ENCODE measurements at places on chromosomes 7 and 10. TPM values are rescaled to one million over a fixed set of nuclear protein-coding genes. Genes with fewer than 3 reads are reported as not detected.

DNA sequence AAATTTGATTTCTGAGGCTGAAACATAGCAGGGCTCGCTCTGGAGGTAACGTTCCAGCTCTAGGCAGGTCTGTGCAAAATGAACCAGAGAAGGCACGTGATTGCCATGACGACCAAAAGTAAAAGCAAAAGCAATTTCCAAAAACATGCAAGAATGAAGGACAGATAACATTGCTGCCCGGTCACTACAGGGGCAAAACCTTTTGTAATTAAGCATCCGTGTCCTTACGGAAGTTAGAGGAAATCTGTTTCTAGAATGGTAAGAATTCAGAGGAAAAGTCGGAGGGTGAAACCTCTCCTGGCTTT, 2.9 kb downstream of the KLF6 start:
- H3K27ac ChIP-seq = no peak overlapping the region
- no peak for DNase-seq
- H3K4me3 ChIP-seq = peak overlapping the region; percentile 95
- H3K36me3 ChIP-seq = peaks cover 48% of the 10 kb centered on the region
- H3K27me3 ChIP-seq = no peaks in the 10 kb centered on the region

GRCh38 chr10:51629934-51630639, 69.3 kb downstream of the CSTF2T start:
- H3K27ac ChIP-seq = no peak overlapping the region
- DNase-seq = no peak
- no peaks in the 10 kb centered on the region for H3K27me3 ChIP-seq

DNA sequence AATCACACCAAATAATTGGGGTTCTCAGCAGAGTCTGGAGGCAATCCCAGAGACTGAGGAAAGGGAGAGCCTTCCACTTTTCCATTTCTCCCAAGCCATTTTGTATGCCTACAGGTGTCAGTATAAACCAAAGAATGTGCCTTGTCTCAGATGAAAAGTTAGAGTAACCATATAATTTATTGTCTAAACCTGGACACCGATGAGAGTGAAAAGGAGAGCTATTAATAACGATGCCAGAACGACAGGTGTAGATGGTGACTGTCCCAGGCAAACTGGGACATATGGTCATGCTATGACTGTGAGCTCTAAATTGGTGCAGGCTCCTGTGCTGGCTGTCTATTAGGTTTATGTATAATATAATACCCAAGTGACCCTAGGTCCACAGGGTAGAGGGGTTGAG, 219.6 kb downstream of the ARHGAP12 start:
- peaks cover 18% of the 10 kb centered on the region for H3K36me3 ChIP-seq
- DNase-seq = no peak

- no peak overlapping the region for H3K27ac ChIP-seq
- H3K36me3 ChIP-seq = peaks cover 2% of the 10 kb centered on the region
- no peaks in the 10 kb centered on the region for H3K4me1 ChIP-seq
- no peak for DNase-seq
- no peaks in the 10 kb centered on the region for H3K27me3 ChIP-seq
- H3K4me3 ChIP-seq = no peak overlapping the region
Measured at GRCh38 chr10:121157998-121158397, 306.8 kb downstream of the WDR11 start.

- DNase-seq = no peak
- no peaks in the 10 kb centered on the region for H3K27me3 ChIP-seq
- H3K27ac ChIP-seq = no peak overlapping the region
Measured at GRCh38 chr10:1515121-1515779, 222.1 kb downstream of the ADARB2 start.

DNA sequence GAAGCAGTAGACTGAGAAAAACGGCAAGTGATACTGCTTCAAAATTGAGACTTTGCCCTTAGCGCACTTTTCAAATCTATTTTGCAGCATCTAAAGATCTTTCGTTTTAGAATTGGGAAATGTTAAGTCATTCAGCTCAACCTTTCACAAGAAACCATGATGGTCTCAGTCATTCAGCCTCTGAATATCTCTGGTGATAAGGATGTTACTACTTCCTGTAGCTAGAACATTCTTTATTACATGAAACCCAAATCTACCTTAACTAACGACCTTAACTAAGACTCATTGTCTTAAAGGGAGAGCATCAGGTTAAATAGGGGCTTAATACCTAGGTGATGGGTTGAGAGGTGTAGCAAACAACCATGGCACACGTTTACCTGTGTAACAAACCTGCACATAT, 26.4 kb upstream of the AKR1B10 start:
- no peak overlapping the region for H3K27ac ChIP-seq
- no peak overlapping the region for H3K4me3 ChIP-seq
- H3K4me1 ChIP-seq = no peaks in the 10 kb centered on the region
- no peak for DNase-seq

GRCh38 chr7:22864855-22865601, 42.4 kb upstream of the TOMM7 start:
- no peak overlapping the region for H3K4me3 ChIP-seq
- no peaks in the 10 kb centered on the region for H3K27me3 ChIP-seq
- H3K36me3 ChIP-seq = peaks cover 51% of the 10 kb centered on the region
- H3K27ac ChIP-seq = no peak overlapping the region
- peaks cover 2% of the 10 kb centered on the region for H3K4me1 ChIP-seq

- H3K36me3 ChIP-seq = no peaks in the 10 kb centered on the region
- H3K4me3 ChIP-seq = no peak overlapping the region
- DNase-seq = no peak
Measured at GRCh38 chr7:16078076-16078952, 343.0 kb downstream of the CRPPA start.

- no peak overlapping the region for H3K4me3 ChIP-seq
- no peaks in the 10 kb centered on the region for H3K36me3 ChIP-seq
- DNase-seq = no peak
- no peaks in the 10 kb centered on the region for H3K4me1 ChIP-seq
- H3K27me3 ChIP-seq = no peaks in the 10 kb centered on the region
Measured at GRCh38 chr7:38308140-38308539, 34.7 kb upstream of the TARP start.

GRCh38 chr10:81179805-81180452, 642.2 kb downstream of the SH2D4B start:
- peak; percentile 31 for DNase-seq
- H3K27ac ChIP-seq = no peak overlapping the region
- H3K36me3 ChIP-seq = peaks cover 23% of the 10 kb centered on the region
- no peaks in the 10 kb centered on the region for H3K27me3 ChIP-seq
- no peak overlapping the region for H3K4me3 ChIP-seq
- H3K4me1 ChIP-seq = no peaks in the 10 kb centered on the region

DNA sequence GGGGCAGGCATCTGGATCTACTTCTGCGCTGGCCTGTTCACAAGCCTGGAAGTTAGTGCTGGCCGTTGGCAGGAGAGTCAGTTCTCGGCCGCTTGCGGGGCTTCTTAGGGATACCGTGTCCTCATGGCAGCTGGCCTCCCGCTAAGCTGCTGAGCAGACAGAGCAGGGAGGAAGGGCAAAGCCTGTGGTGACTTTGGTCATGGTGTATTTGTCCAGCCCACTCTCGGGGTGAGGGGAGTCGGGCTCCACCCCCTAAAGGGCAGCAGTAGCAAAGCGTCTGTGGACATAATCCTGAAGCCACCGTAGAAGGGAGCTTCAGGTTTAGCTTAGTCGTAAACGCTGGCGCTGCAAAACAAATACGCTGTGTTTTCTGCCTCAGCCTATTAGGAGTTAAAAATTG, 12.2 kb downstream of the UBE3C start:
- H3K4me3 ChIP-seq = no peak overlapping the region
- H3K4me1 ChIP-seq = peaks cover 3% of the 10 kb centered on the region
- H3K36me3 ChIP-seq = peaks cover 12% of the 10 kb centered on the region
- H3K27ac ChIP-seq = no peak overlapping the region
- no peaks in the 10 kb centered on the region for H3K27me3 ChIP-seq

DNA sequence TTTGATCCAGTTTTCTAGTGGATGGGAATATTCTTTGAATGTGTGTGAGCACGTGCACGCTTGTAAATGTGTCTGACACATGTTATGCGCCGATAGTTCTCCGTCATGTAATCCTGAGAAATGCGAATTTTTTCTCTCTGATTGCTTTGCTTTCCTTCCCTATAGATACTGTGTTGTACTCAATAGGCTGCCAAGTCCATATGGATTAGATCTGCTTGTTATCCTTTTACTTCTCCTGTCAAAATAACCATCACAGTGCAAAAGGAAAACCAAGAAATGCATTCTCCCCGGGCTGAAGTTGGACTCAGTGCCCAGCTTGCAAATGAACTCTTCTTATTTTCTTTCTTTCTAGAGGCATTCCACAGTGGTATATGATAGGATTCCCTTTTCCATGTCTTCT, 131.9 kb downstream of the KIAA1217 start:
- H3K36me3 ChIP-seq = no peaks in the 10 kb centered on the region
- no peaks in the 10 kb centered on the region for H3K4me1 ChIP-seq
- no peak overlapping the region for H3K4me3 ChIP-seq
- no peak for DNase-seq
- no peak overlapping the region for H3K27ac ChIP-seq
- H3K27me3 ChIP-seq = no peaks in the 10 kb centered on the region

- H3K4me3 ChIP-seq = no peak overlapping the region
- H3K27me3 ChIP-seq = no peaks in the 10 kb centered on the region
- no peak overlapping the region for H3K27ac ChIP-seq
- no peaks in the 10 kb centered on the region for H3K36me3 ChIP-seq
- DNase-seq = no peak
Measured at GRCh38 chr10:131571865-131572264, 260.3 kb upstream of the TCERG1L start.

GRCh38 chr7:22697876-22698606, 29.0 kb upstream of the IL6 start:
- DNase-seq = no peak
- H3K27ac ChIP-seq = no peak overlapping the region
- H3K4me3 ChIP-seq = no peak overlapping the region
- no peaks in the 10 kb centered on the region for H3K27me3 ChIP-seq

GRCh38 chr7:31890766-31891165, 179.4 kb downstream of the PDE1C start:
- 0 out of 2 replicates have a peak, but pooled peaks cover 3% of the 10 kb centered on the region for H3K36me3 ChIP-seq
- H3K4me1 ChIP-seq = no peaks in the 10 kb centered on the region
- DNase-seq = no peak
- no peak overlapping the region for H3K27ac ChIP-seq
- no peaks in the 10 kb centered on the region for H3K27me3 ChIP-seq
- no peak overlapping the region for H3K4me3 ChIP-seq

DNA sequence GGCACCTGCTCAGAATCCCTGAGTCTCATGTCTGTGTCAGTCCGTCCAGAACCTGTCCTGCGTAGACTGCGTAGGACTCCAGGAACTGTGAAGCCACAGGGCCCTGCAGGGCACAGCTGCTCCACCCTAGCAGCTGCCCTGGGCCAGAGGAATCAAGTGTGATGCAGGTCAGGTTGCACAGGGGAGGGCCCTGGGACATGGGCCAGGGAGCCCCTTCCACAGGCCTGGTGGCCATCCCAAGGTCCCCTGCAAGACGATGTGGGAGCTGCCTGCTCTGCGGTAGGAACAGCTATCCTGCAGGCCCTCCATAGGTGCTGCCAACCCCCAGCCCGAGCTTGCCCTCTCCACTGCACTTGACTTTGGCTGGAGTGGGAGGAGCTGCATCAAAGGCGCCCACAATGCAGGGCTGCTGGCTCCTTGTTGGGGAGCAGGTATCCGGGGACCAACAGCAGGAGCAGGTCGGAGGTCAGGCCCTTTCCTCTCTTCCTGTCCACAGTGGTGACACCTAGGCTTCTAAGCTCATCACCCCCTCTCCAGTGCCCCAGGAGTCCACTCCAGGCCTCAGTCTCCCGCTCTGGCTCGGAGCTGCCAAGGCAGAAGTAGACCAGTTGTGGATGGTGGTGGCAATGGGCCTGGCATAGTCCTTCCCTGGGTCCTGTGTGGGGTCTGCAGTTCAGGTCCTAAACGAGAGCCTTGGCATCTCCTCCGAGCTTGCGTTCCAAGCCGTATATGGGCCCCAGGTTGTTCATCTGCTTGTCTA, 149.1 kb downstream of the MAPK8 start:
- H3K4me3 ChIP-seq = no peak overlapping the region
- peaks cover 4% of the 10 kb centered on the region for H3K36me3 ChIP-seq
- peak; percentile 23 for DNase-seq
- no peaks in the 10 kb centered on the region for H3K4me1 ChIP-seq

DNA sequence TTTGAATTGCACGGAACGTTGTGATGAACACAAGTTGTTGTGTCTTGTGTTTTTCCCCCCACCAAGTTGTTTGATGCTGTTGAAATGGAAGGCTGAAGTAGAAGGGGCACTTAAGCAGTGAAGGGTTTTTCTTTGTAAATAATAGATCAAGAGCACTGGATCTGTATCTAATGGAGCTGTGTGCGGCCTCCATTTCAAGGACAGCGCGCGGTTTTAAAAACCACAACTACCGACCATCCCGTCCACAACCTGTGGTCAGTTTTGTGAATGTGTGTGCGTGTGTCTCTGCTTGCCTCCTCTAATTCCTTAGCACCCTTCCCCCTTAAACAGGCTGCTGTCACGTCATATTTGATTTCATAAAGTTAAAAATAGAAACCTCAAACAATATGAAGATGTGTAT, 165.5 kb downstream of the TCF7L2 start:
- H3K27ac ChIP-seq = no peak overlapping the region
- no peak overlapping the region for H3K4me3 ChIP-seq
- no peak for DNase-seq
- peaks cover 10% of the 10 kb centered on the region for H3K4me1 ChIP-seq
- peaks cover 5% of the 10 kb centered on the region for H3K36me3 ChIP-seq

- H3K27me3 ChIP-seq = no peaks in the 10 kb centered on the region
- H3K36me3 ChIP-seq = no peaks in the 10 kb centered on the region
- no peak overlapping the region for H3K4me3 ChIP-seq
- DNase-seq = no peak
- H3K27ac ChIP-seq = no peak overlapping the region
Measured at GRCh38 chr10:97570789-97571471, 1.6 kb upstream of the ANKRD2 start.

GRCh38 chr10:109205929-109206585, 717.3 kb downstream of the XPNPEP1 start:
- no peak overlapping the region for H3K27ac ChIP-seq
- H3K4me1 ChIP-seq = no peaks in the 10 kb centered on the region
- H3K27me3 ChIP-seq = no peaks in the 10 kb centered on the region
- no peaks in the 10 kb centered on the region for H3K36me3 ChIP-seq
- DNase-seq = no peak
- no peak overlapping the region for H3K4me3 ChIP-seq

The GUSB gene
- total RNA-seq = 62.0 TPM

The C7orf57 gene
- total RNA-seq = 0.35 TPM

The TNKS2 gene
- 58.9 TPM for total RNA-seq

The DRGX gene
- total RNA-seq = not detected

The MEPCE gene
- total RNA-seq = 69.0 TPM

The HOGA1 gene
- total RNA-seq = 0.79 TPM

The CALD1 gene
- 107 TPM for total RNA-seq

The ARHGEF35 gene
- 19.2 TPM for total RNA-seq

The SORBS1 gene
- 21.5 TPM for total RNA-seq

The HTRA1 gene
- total RNA-seq = 11.1 TPM

The SOSTDC1 gene
- total RNA-seq = not detected

The LOXL4 gene
- total RNA-seq = 0.18 TPM

The PNLIP gene
- total RNA-seq = not detected

The SPDYE5 gene
- not detected for total RNA-seq

The PON1 gene
- 0.90 TPM for total RNA-seq
